ENCODE measurements at places on chromosomes 1 and 21. TPM values are rescaled to one million over a fixed set of nuclear protein-coding genes. Genes with fewer than 3 reads are reported as not detected.

DNA sequence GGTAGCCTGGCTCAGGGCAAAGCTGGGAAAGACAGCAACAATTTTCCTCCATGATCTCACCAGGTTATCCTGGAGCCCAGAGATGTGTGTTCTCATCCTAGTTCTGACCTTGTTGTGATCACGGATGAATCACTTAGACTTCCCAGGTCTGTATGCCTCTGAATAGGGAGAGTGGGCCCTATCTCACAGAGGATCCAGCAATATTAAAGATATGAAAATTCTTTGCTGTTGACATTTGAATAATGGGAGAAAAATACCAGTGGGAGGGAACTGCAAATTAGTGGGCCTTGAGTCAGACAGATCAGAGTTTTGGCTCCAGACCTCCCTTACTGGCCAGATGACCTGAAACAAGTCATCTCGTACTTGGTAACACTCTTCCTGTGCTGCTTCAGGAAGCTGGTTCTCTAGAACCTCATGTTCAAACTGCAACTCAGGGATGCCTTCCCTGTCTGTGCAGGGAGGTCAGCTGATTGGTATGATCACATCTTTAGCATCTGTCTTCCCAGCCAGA is 32.8 kb upstream of the RNF19B start:
- DNase-seq, result no peak

GRCh38 chr1:216822480-216822879 is 99.3 kb upstream of the ESRRG start:
- no peak for DNase-seq

- no peak for DNase-seq
Measured at GRCh38 chr1:90989990-90990389, 31.8 kb downstream of the ZNF644 start.

GRCh38 chr1:50970931-50971582 is 1.0 kb downstream of the CDKN2C start:
- DNase-seq, result no peak

DCDC2B gene
- total RNA-seq, result not detected

DNA sequence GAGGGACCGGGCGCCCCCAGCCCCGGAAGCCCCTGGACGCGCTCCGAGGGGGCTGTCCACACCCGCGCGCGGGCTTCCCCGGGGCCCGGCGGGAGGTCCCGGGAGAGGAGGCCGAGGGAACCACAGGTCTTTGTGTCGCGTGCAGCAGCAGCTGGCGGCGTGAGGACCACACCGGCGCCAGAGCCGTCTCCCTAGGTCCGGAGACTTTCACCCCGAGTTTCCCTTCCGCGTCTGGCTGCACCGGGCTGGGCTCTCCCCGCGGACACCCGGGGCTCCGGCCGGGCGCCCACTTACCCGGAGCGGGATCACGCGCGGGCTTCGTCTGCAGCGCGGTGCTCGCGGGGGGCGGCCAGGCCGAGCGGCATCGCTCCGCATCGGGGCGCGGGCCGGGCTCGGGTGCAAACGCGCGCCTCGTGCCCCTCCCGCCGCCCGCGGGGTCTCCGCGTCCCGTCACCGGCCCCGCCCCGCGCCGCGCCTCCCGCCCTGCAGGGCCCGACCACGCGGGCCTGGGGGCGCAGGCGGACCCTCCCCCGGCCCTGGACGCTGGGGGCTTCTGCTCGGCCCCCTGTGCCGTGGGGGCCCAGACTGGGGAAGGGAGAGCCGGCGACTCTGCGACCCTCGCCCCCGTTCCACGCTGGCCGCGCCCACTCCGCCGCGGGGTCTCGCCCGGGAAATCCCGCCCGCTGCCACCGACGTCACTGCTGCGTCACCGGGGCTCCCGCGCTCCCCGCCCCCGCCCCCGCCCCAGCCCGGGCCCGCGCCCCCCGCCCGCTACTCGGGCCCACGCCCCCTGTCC is at the start of gene GNG4:
TSS of gene GNG4 (minus strand) at position 417 of the 796 bp plus-strand sequence. CDS start 65,946 bp downstream, outside the sequence.
- DNase-seq, result no peak

EIF3I gene
- total RNA-seq, result 108 TPM

SERPINC1 gene
- 0.46 TPM for total RNA-seq

DNA sequence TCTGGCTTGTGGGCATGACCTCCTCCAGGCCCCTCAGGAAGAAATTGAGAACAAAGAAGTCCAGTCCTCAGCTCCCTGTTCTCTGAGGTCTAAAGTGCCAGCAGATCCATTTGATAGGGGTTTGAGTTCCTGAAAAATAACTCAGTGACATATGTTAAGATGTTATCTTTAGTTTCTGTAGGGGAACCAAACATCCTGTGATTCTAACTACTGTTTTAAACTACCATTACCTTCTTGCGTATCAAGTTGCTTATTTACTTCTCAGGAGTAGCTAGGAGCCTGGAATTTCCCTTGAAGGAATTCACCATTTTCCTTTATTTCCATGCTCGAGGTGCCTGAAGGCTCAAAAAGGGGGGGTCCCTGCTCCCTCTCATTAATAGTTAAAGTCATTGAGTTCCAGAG is 18.8 kb upstream of the LIN9 start:
- DNase-seq, result no peak

GRCh38 chr1:212520746-212521145 is 87.8 kb upstream of the ATF3 start:
- DNase-seq, result no peak

GPR153 gene
- total RNA-seq, result 10.6 TPM
